ENCODE measurements at places on chromosomes 2 and 18.
A peak's percentile ranks its signal among the peaks of the same experiment; 100 is the strongest.

DNA sequence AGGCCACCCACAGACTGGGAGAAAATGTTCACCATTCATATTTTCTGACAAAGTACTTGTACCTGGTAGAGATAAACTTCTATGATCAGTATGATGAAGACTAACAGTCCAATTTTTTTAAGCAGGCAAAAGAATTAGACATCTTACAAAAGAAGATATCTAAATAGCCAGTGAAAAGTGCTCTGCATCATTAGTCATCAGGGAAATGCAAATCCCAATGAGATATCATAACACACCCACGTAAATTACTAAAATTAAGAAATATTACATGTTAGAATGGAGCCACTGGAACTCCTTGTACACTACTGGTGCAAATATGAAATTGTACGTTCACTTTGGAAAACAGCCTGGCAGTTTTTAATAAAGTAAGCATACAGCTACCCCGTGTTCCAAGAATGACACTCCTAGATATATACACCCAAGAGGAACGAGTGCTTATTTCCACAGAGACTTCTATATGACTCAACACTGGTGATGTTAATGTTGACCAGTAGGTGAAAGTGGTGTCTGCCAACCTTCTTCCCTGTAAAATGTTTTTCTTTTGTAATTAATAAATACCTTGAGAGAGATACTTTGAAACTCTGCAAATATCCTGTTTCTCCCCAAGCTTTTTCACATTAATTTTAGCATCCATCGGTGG is 80.3 kb downstream of the NPAS2 start:
- DNase-seq = no peak

DNA sequence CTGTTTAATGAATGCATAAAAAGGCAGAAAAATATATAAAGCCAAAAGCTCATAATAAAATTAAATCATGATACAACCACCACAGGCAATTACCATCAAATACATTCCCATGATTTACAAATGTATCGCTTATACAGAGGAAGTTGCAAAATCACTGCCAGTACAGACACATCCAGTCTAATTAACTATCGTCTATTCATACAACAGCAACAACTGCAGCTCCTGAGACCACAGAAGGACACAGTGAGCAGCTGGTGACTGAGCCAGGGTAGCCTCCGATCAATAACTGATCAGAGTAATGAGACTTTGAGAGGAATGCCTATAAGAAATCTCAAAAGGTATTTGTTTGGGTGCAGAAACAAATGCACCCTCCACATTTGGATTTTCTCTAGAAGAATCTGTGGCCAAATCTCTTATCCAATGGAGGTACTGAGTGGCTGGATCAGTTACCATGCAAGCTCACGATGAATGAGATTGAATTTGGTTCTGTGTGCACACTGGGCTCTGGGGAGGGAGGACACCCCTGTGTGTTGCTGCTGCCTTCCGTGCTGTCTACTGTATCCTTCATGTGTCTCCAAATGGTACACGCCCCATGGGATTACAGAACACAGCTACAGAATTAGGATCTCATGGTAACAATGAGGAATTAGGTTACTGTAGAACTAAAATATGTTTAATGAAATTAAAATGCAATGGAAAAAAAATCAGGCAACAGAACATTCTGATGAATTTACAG is 119.6 kb downstream of the MBP start:
- DNase-seq = no peak

DNA sequence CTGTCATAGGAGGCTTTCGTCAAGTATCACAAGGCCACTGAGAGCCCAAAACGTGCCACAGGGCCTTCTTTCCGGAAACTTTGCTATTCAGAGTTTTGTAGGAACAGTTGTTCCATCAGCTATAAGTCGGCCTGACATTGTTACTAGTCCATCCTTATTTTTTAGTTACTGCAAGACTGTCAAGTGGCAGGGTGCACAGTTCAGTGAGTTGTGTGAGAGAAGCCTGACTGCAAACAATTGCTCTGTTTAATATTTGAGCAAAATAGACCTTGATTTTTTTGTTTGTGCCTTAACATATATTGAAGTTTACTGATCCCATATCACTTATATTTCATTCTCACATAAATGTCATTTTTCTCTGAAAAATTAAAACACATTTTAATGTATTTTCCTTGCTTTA is 110.1 kb downstream of the GALNT1 start:
- no peak for DNase-seq

DNA sequence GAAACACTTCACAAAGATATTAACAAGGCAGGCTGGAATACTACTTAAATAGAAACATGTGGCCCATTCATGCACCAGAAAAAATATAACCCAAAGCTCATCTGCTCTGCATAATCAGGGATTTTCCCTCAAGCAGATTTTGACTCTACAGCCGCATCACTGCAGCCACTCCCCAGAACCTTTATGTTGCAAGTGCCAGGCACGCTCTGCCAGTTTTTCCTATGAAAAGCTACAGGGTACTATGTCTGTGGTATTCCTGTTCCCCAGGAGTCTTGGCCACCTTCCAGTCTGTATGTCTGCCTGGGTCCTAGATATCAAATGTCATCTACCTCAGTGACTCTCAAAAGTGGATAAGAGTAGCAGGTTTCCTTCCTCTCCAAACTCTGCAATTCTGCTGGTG is 3.8 kb downstream of the COA5 start:
- no peak for DNase-seq

DNA sequence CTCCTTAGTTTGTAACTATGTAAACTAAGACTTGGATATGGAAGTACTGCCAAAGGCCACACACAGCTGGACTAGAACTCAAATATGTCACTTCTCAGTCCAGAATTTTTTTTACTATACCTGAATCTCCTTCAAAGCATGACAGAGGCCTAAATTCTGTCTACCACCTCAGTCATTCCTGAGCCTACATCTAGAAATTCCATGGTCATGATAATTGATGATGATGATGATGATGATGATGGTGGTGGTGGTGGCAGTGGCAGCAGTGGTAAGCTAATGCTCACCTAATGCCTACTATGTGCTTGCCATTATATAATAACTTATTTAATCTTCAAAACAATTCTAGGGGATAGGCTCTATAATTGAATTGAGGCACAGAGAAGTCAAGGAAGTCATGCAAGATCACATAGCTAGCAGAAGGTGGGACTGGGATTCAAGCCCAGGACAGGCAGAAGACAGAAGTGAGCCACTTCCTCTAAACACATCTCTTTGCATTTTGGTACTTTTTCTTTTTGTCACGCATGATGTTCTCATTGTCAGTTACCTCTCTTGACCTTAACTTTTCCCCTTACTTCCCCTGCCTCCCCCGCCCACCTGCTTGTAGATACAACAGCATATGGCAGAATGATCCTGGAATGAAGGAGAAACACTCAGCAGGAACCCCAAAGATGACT is 539.3 kb downstream of the TNS1 start:
- peak; percentile 5 for DNase-seq

GRCh38 chr18:24181806-24182205 is 42.9 kb downstream of the CABYR start:
- no peak for DNase-seq

All from GM12891 (cell line).